A549 treated with GW870086 at 1 μM for 4 hours (cell line): ENCODE measurements at places on chromosomes 16 and 17. TPM values are rescaled to one million over a fixed set of nuclear protein-coding genes. Genes with fewer than 3 reads are reported as not detected.

Gene MILR1
- 0.87 to 1.9 TPM (median 1.6 TPM) in 5 replicates for total RNA-seq

Gene ABCC11
- 0.13 to 0.20 TPM (median 0.16 TPM) in 4 of 5 replicates, not detected in the other for total RNA-seq

Gene GPR139
- not detected in 5 replicates for total RNA-seq

Gene GNG13
- not detected in 5 replicates for total RNA-seq

Gene TPPP3
- total RNA-seq: 8.6 to 14.2 TPM (median 12.1 TPM) in 5 replicates

Gene KRTAP16-1
- total RNA-seq: not detected in 5 replicates

Gene KIF22
- total RNA-seq: 78.8 to 94.4 TPM (median 85.8 TPM) in 5 replicates

Gene TNP2
- not detected in 5 replicates for total RNA-seq

Gene HS3ST3A1
- total RNA-seq: 0.24 to 0.82 TPM (median 0.44 TPM) in 5 replicates

Gene TMEM106A
- total RNA-seq: 0.77 to 1.5 TPM (median 0.94 TPM) in 5 replicates

Gene TMED6
- not detected in 5 replicates for total RNA-seq

Gene CHTF18
- total RNA-seq: 14.8 to 28.8 TPM (median 24.9 TPM) in 5 replicates

Gene CD79B
- not detected in 5 replicates for total RNA-seq

Gene CES3
- 1.8 to 2.5 TPM (median 2.3 TPM) in 5 replicates for total RNA-seq

Gene RNF166
- total RNA-seq: 11.3 to 17.7 TPM (median 17.4 TPM) in 5 replicates

Gene FAM117A
- 1.2 to 1.3 TPM (median 1.2 TPM) in 5 replicates for total RNA-seq

Gene MYL11
- total RNA-seq: 0.51 TPM in 1 of 5 replicates, not detected in the others

Gene KRT24
- total RNA-seq: not detected in 5 replicates

Gene CD300C
- total RNA-seq: 0.18 to 0.35 TPM (median 0.22 TPM) in 5 replicates

Gene HAP1
- total RNA-seq: 1.1 to 2.3 TPM (median 1.5 TPM) in 5 replicates

Gene SLC35G6
- not detected in 5 replicates for total RNA-seq

Gene CD300A
- total RNA-seq: not detected in 5 replicates

Gene KRT12
- not detected in 5 replicates for total RNA-seq

Gene CCDC200
- not detected in 5 replicates for total RNA-seq
